Panc1 (cell line): ENCODE measurements at places on chromosomes 13 and 19.

- DNase-seq, result no peak
Measured at GRCh38 chr13:46281779-46282178, 70.1 kb downstream of the LRRC63 start.

GRCh38 chr13:86510792-86511191, 711.6 kb upstream of the SLITRK6 start:
- DNase-seq, result no peak

DNA sequence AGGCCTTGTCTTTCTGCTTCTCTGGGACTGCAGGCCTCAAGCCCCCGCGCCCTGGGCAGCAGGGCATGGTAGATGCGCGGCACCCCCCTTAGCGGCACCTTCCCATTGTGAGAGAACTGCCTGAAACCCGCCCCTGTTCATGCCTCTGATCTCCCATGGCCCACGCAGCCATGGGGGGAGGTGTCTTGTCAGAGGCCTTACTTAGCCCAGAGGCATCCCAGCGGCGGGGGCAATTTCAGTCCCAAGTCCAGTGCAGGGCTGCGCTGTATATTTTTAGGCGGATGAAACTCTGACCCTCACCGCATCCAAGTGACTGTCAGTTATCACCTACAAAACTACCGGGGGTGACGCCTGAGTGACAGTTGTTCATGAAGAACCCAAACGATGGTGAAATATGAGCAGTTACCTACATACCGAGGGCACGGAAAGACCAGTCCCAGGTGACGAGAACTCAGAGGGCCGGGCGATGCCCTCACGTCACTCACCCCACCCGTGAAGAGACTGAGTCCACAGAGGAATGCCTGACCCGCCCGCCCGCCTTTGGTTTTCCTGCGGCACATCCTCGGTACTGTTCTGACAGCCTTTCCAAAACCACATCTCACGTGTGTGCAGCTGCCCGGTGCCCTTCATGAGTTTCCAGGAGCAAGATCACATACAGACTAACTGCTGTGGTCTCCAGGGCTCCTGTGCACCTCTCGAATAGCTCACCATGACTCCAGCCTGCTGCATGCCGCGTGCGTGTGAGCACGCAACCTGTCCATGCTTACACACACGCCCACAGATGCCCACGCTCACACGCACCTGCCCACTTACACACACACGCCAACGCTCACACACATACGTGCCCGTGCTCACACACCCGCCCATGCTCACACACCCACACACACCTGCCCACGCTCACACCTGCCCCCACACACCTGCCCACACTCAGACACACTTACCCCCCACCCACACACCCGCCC, 14.4 kb downstream of the IL17D start:
- DNase-seq, result no peak

DNA sequence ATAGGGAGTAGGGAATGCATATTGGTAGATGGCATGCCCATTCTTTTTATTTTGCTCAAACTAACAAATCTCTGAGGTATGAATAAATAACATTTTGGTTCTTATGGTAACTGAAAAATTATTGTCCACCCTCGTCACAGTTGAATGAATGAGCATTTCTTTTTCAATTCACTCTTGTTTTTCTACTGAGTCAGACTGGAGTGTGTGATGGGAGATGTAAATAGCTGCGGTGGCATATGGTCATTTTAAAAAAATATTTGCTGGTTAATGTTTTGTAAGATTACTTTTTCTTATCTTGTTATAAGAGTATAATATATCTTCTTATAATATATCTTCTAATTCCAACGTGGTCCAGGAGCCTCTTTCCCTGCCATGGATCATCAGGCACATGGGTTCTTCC, 586.5 kb downstream of the SLITRK5 start:
- no peak for DNase-seq
